ENCODE measurements at places on chromosomes 7 and 10.

- DNase-seq, result no peak
Observed at GRCh38 chr7:3309140-3309539, 8.1 kb downstream of the SDK1 start.

DNA sequence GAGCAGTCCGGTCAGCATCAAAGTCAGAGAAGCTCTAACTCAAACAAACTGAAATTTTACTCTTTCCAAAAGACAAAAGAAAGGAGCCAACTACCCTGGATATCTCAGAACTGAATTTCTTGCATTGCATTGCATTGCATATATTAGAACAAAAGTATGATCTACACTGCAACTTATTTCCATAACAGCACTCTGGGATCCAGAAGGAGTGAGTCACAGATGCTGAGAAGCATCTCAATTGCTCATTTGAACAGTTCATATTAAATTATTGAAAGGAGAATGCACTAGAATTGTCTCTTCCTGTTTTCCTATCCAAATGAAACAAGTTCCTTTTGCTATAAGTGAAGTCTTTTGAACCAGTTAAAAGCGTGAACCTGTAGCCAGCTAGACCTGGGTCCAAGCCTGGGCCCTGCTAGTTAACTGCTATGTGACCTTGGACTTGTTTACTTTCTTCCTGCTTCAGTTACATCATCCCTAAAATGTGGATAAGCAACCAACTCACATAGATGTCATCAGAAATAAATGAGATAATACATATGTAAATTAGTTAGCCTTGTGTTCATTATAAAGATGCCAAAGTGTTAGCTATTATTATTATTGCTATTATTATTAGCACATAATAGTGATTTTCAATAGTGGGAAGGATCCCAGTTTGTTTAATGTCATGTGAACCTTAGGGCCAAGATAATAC, 184.1 kb downstream of the CREB5 start:
- no peak for DNase-seq

DNA sequence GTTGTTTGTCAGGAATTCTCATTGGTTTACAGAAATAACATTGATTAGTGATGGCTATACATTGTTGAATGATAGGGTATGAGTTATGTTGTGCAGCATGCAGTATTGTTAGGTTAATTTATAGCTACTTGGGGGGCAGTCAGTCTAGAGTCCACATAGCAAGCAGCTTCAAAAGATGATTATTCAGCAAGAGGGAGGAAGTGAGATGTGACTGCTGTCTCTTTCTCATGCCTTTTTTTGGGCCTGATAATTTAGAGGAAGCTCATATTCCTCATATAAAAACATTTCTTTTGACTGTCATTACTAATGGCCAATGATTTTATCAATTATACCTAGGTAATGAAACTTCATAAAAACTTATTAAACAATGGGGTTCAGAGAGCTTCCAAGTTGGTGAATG, 3.4 kb upstream of the TBRG4 start:
- no peak for DNase-seq

GRCh38 chr10:80468806-80469421, 14.8 kb downstream of the TSPAN14 start:
- DNase-seq, result no peak

- DNase-seq, result no peak
Observed at GRCh38 chr10:3186368-3186767, 13.8 kb upstream of the PITRM1 start.

DNA sequence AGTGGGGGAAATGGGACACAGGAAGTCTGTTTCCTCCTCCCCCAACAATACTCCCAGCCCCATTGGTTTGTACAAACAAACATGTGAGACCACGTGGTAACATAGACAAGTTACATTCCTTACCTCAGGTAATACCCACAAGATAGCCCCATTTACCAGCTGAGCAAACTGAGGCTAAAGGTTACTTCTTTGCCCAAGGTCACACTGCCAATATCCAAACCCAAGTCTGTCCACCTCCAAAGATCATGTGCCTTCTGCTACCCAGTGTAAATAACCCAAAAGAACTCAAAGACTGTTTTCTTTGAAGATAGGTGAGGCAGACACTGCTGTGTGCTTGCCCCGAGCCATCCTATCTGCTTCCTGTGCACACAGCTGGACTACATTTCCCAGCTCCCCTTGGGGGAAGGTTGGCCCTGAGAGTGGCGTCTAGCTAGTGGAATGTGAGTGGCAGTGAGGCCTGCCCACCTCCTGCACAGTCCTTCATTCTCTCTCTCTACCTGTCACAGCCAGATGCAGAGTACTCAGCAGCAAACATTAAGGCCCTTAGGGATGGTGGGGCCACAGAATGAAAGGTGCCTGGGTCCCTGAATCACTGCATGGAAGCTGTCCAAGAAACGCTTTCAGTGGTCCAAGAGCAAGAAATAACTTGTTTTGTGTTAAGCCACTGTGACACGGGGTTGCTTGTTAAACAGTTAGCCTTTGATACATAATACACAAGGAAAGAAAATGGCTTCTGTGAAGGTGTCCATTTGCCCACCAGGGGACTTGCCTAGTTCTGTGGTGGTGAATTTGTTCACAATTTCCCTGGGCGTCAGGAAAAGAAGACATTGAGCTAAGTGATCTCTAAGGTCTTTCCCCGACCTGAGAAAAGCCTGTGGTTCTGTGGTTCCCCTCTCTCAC, 257.7 kb upstream of the NFE2L3 start:
- no peak for DNase-seq

- peak; percentile 18 for DNase-seq
Observed at GRCh38 chr7:155998328-155998691, 186.0 kb upstream of the SHH start.

- DNase-seq, result no peak
Observed at GRCh38 chr10:96266118-96266770, 5.1 kb downstream of the BLNK start.

- DNase-seq, result no peak
Observed at GRCh38 chr7:105974471-105974870, 11.4 kb downstream of the CDHR3 start.

GRCh38 chr7:118793582-118793981, 569.1 kb downstream of the ANKRD7 start:
- no peak for DNase-seq

GRCh38 chr7:30475580-30475979, 3.0 kb downstream of the NOD1 start:
- no peak for DNase-seq

GRCh38 chr10:120018695-120019094, 126.2 kb downstream of the SEC23IP start:
- DNase-seq, result no peak

- DNase-seq, result no peak
Observed at GRCh38 chr10:103207141-103207540, 14.1 kb upstream of the NT5C2 start.

DNA sequence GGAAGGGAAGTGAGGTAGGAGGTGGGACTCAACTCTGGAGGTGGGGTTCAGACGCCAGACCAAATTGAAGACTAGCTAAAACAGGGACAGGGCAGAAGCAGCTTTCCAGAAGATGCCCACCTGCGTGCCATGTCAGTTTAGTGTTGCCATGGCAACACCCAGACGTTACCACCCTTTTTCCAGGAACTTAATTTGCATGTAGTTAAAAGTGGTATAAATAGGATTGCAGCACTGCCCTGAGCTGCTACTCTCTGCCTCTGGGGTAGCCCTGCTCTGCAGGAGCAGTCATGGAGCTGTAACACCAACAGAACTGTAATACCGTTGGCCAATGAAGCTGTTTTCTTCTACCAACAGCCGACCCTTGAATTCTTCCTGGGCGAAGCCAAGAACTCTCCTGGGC, 93.8 kb downstream of the PRKCQ start:
- DNase-seq, result no peak

DNA sequence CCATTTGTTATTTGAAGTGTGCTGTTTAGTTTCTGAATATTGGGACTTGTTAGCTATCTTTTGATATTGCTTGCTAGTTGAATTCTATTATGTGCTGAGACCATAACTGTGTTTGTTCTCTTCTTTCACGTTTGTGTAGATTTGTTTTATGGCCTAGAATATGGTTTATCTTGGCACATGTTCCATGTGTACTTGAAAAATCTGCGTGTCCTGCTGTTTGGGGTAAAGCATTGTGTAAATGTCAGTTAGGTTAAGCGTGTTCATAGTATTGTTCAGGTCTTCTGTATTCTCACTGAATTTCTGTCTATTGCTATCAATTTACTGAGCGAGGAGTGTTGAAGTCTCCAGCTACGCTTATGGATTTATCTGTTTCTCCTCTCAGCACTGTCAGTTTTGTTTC, 19.4 kb downstream of the MMP21 start:
- no peak for DNase-seq

GRCh38 chr10:47403446-47404318, 19.6 kb upstream of the ZNF488 start:
- DNase-seq, result no peak

- DNase-seq, result no peak
Observed at GRCh38 chr7:43385856-43386255, 197.1 kb upstream of the STK17A start.

- DNase-seq, result no peak
Observed at GRCh38 chr10:10320956-10321355, 696.7 kb upstream of the CELF2 start.

- DNase-seq, result no peak
Observed at GRCh38 chr10:103850572-103850895, 4.8 kb downstream of the SH3PXD2A start.

DNA sequence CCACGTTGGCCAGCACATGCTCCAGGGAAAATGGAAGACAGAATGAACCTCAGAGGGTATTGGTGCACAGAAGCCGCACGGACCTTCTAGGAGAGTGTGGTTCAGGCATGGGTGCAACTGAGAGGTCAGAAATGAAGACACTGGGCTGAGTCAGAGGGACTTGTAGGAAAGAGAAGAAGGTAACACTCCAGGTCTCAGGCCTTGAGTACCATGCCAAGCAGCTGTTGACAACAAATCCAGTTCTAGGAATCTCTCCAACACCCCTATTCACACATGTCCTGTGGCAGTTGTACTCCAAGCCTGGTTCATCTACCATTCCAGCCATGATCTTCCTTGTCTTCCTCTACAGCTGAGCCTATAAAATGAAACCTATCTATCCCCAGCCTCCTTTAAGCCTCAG, 251.6 kb downstream of the USP6NL start:
- no peak for DNase-seq

- DNase-seq, result no peak
Observed at GRCh38 chr7:151568956-151569940, 49.6 kb upstream of the RHEB start.

- DNase-seq, result no peak
Observed at GRCh38 chr7:149448961-149449360, 11.9 kb downstream of the ZNF777 start.

DNA sequence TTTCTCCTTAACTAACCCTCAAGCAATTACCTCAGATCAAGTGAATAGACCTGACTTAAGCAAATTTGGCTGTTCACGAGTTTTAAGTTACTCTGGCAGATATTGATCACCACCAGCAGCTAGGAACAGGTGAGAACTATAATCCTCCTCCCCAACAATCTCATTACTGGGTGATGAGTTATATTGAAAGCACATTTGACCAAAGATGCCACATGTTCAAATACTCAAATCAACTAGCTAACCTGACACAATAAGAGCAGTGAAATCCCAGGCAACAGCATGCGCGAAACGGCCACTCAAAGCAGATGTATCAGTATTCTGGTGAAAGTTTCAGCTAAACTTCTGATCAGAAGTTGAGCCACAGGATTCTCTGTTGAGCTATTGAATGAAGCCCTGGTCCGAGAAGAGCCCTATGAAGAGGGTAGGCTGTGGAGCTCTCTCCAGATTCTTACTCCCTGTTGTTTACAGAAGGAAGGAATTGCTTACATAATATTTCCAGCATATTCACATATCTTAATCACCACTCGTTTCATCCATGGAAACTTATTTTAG, 52.6 kb downstream of the CAV1 start:
- DNase-seq, result no peak

- no peak for DNase-seq
Observed at GRCh38 chr10:4691776-4692175, 134.2 kb upstream of the AKR1E2 start.

DNA sequence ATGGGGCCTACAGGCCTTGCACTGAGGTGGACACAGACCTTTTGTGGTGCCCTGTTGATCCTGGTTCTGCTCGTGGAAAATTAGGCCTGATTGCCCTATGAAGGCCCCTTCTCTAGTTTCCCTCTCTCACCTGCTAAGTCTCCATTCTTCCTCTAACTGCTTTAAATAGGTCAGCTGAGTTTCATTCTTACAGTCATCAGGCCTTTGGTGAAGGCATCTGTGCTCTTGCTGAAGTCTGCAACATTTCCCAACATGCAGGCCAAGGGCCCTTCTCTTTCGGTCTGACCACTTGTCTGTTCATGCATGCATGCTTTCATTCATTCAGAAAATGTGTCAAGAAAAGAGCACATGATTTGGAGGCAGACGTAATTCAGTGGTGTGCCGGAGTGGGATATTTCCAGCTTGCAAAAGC, 244.0 kb downstream of the BUB3 start:
- no peak for DNase-seq

DNA sequence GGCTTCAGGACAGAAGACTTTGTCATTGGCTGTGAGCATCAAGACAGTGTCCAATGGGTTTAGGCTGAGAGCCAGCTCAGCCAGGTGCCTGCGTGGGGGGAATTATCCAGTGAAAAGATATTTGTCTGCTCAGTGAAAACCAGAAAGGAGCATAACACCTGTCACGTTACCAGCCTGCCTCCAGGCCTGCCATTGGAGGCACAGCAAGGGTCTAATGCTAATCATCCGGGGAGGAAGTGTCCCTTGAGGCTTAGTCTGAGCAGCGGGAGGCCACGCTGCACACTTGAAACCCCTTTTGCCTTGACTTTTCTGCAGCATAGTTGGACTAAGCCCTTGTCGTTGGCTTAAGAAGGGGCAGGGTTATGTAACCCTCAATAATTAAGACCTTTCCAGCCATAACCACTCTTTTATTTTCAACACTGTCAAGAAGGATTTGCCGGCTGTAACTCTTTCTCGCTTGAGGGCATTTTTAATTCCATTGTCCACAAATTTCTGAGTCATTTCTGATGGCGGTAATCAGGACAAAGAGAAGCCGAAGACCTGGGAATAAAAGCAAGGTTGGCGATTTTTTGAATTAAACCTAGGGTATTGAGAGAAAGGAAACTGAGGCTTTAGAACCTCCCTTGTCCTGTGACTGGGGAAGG, 639.6 kb upstream of the FOXK1 start:
- no peak for DNase-seq

GRCh38 chr7:139341776-139342226, 664 bp downstream of the FMC1 start:
- no peak for DNase-seq

DNA sequence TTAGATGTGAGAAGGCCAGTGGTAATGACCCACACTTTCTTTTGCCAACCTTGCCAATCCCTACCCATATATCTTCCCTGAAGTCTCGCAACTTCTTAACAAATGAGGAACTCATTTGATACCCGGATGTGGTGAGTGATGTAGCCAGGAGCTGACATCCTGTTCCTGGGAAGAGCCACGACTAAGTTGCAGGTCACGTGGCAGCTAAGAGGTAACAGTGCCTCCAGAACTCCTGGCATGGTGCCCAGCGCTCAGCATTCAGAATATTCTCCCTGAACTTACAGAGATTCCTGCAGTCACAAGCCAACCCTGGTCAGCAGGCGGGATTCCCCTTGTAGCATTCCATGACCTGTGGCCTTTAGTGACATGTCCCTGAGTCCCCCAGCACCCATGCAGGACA, 282.5 kb downstream of the GALNT17 start:
- DNase-seq, result no peak

- DNase-seq, result no peak
Observed at GRCh38 chr7:66961096-66961495, 34.3 kb downstream of the SBDS start.

GRCh38 chr10:17737027-17737965, 14.7 kb upstream of the TMEM236 start:
- no peak for DNase-seq

Data from activated CD4-positive, alpha-beta T cell treated with anti-CD3 and anti-CD28 coated beads, Interleukin-2, amount 50 U/mL, for 24 hours (primary cell).